ENCODE measurements at places on chromosomes 12 and 14.

DNA sequence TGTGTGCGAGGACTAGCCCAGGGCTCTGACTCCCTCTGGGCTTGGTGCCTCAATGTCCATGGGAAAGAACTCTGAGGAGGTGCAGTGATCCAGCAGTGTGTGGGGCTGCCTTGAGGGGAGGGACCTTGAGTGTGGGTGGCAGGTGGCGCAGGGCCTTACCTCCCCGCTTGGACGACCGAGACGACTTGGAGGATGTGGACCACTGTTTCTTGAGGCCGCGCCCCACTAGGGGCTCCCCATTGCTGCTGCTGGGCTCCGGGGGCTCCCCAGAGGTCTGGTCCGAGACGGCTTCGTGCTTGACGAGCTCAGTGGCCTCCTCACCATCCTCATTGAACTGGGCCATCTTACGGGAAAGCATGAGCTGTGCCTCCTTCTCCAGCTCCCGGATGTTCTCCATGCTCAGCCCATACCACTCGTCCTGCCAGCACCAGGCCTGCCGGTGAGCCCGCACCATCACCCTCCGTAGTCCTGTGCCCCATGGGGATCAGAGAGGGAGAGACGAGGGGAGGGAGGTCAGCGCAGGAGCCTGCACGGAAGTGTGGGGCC, 24.7 kb downstream of the ARL6IP4 start:
- DNase-seq: no peak

DNA sequence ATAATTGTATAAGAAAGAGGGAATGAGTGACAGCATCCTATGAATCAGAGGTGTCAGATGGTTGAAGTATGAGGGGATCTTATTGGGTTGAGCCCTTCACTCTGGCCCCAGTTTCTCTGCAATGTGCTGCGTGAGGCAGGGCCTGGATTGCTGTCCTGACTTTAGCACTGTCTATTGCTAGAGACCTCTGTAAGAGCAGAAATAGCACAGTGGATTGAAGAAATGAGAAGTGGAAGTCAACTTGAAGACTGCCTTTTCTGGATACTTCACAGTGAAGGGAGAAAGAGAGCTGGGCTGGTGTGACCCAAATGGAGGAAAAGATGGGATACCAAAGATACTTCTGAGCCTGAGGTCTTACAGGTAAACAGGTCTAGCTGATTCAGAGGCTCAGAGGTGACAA, 5.8 kb downstream of the ASCL4 start:
- DNase-seq: no peak

- DNase-seq: no peak
Measured at GRCh38 chr14:61080591-61081010, 99.6 kb downstream of the SLC38A6 start.

DNA sequence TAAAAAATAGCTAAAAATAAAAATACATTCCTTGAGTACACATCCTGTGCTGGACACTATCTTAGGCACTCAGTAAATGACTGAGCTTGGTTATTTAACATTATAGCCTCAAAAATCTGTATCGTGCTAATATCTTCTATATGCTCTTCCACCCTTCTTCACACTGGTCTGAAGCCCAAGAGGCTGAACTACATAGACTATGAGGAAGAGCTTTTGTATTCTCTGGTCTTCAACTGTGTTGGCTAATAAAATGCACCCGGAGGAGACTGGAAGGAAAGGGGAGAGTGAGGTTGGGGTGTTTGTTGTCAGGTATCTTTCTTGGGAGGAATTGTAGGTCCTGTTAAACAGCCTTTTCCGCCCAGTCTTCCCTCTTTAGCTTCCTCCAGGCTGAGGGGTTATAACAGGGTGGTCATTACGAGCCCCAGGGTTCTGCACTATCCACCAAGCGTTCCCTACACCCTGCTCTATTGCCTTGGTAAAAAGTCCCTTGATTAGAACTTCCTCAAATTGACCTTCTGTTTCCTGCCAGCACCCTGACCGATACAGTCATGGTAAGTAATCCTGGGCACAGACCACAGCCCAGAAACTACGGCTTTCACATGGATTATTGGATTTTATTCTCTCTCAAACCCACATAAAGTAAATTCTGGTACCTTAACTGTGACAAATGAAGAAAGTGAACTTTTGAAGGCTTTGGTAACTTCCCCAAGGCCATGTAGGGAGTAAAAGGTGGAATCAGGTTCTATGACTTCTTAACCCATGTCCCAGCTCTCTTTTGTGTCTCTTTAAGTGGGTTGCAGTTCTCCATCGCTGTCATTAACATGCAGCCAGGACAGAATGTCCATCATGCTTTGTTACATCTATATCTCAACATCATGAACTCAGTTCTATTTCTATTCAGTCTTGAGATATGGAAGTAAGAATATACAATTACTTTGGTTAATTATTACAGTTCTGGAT, 71.3 kb downstream of the PTHLH start:
- DNase-seq: no peak

- no peak for DNase-seq
Measured at GRCh38 chr12:103924761-103925641, 5.2 kb upstream of the HSP90B1 start.

GRCh38 chr14:51454351-51454750, 197.4 kb upstream of the FRMD6 start:
- no peak for DNase-seq

DNA sequence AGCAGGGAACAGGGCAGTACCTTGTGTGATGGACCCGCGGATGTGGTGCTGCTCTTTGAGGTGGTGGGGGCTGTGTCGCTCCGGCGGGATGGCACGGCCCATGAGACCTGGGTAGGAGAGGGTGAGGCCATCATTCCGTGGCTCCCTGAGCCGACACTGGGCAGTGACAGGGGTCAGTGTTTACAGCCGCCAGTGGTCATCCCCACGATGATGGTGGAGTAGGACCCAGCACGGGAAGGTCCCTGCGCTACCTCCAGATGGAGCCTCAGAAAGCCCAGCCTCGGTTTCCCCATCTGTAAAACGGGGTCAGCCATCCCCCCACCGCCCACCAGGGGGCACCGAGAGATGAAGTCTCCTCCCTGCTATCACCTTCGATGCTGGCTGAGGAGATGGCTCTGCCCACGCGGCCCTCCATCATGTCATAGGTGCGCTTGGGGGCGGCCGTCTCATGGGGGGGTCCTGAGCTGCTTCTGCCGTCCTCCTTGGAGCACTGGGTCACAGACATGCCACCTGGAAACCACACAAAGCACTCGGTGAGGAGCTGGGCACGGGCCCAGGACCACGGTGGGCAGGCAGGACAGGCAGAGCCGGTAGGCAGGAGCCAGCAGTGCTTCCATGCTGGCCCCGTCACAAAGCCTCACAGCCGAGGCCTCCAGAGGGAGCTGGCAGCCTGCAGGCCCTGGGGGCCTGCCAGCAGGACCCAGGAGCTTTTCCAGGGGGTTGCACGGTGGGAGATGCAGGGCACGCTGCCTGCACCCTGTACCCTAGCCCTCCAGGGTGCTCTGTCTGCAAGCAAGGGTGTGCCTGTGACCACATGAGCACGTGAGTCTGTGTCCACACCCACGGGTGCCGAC, 53.1 kb downstream of the RFLNA start:
- DNase-seq: no peak

- no peak for DNase-seq
Measured at GRCh38 chr14:50410921-50411320, 14.2 kb upstream of the CDKL1 start.

GRCh38 chr14:65258391-65258790, 154.1 kb upstream of the FUT8 start:
- no peak for DNase-seq

GRCh38 chr14:41072776-41073175, 533.9 kb upstream of the LRFN5 start:
- no peak for DNase-seq

GRCh38 chr12:22271023-22271422, 63.5 kb downstream of the ST8SIA1 start:
- no peak for DNase-seq

- DNase-seq: no peak
Measured at GRCh38 chr12:122681814-122682213, 21.3 kb downstream of the HCAR2 start.

GRCh38 chr14:21069388-21070082, 569 bp upstream of the ARHGEF40 start:
- peak; percentile 93 for DNase-seq

GRCh38 chr12:128069359-128069997, 197.5 kb upstream of the TMEM132C start:
- DNase-seq: peak; percentile 51

- DNase-seq: no peak
Measured at GRCh38 chr12:77644915-77645605, 185.6 kb upstream of the NAV3 start.

DNA sequence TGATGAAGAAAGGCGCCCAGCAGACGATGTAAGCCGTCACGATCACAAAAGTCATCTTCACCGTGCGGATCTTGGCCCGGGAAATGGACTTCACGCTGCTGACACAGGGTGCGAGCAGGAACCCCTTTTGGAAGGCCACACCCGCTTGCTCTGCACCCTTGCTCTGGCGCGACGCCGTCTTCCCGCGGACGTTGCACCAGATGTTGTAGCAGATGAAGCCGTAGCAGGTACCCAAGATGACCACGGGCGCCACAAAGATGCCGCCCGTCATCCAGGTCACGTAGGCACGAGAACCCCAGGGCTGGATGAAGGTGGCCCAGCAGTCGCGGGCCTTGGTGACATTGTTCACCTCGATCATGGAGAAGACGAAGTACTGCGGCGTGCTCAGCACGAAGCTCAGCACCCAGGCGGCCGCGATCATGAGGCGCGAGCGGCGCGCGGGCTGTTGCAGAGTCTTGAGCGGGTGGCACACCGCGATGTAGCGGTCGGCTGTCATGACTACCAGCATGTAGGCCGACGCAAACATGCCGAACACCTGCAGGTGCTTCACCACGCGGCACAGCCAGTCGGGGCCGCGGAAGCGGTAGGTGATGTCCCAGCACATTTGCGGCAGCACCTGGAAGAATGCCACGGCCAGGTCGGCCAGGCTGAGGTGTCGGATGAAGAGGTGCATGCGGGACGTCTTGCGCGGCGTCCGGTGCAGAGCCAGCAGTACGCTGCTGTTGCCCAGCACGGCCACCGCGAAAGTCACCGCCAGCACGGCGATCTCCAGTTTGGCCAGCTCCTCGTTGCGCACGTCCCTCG, 890 bp downstream of the AVPR1A start:
- peak; percentile 86 for DNase-seq

DNA sequence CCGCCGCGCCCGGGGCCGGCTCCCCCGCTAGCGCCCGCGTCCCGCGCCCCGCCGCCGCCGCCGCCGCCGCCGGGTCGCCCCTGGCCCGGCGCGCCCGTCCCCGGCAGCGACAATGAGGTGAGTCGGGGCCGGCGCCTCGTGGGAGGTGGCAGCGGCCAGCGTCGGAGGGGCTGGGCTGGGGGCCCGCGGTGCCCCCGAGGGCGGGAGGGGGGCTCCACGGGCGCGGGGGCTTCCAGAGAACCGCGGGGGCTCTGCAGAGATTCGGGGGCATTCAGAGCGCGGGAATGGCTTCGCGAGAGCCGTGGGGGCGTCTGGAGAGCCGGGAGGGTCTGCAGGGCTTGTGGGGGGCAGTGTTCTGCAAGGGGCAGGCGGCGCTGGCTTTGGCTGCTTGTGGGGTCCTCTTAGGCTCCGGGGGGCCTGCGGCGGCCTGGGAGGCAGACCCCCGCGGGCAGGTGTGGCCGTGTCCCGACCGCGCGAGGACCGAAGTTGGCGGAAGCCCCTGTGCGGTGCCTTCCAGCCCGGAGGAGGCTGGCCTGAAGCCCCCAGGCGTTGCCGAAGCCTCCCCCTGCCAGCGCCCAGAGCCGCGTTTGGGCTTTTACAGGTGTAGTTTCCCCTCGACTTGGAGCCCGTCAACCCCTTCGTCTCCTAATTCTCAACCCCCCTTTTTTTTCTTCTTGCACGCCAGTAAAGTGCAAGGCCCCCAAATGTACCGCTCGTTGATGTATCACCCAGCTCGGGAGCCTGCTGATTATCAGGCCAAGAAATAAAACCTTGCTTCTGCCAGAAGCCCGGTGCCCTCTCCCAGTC, 93.1 kb upstream of the EVL start:
- peak; percentile 79 for DNase-seq

- DNase-seq: no peak
Measured at GRCh38 chr12:29673346-29673745, 110.4 kb downstream of the TMTC1 start.

DNA sequence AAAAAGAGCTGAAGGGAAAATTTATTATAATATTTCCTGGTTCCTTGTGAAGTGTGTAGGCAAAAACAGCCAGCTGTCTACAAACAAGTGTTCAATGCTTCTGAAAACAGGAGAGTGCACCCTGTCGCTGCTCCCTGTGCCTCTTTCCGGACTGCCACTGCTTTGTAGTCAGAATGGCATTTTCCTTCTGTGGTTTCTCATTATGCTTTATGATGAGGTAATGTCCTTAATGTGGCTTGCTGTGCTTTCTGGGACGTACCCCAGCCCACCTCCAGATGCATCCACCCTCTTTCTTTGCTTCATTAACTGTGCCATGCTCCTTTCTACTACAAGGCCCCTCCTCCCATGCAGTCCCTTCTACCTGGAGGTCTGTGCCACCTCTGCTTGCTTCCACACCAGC, 148.1 kb downstream of the SYT1 start:
- DNase-seq: no peak

DNA sequence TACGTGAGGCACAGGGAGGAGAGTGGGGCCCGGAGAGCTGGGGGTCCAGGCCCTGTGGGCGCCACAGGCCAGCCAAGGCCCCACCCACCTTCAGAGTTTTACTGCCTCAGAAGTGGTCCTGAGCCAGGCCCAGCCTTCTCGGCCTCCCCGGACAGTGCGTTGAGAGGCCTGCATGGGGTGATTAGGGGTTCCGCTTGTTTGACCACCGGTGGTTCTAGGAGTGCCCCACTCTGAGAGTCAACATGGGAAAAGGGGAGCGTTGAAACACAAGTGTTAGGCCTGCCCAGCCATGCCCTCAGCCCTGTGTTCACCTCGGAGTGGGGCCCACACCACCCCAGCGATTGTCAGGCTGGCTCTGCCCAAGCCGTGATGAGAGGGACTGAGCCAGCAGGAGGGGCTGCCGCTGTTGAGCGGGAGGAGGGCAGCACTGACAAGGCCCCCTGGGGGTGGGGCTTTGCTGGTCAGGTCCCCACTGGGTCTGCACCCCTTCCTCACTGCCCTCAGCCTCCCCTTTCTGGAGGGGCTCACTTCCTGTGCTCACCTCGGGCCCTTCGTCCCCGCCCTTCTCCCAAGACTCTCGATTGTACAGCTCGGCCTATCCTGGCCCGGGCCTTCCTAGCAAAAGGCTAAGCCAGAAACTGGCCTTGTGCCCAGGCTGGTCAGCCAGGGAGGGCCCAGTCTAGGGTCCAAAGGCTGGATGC, 4.8 kb downstream of the CKB start:
- peak; percentile 80 for DNase-seq

DNA sequence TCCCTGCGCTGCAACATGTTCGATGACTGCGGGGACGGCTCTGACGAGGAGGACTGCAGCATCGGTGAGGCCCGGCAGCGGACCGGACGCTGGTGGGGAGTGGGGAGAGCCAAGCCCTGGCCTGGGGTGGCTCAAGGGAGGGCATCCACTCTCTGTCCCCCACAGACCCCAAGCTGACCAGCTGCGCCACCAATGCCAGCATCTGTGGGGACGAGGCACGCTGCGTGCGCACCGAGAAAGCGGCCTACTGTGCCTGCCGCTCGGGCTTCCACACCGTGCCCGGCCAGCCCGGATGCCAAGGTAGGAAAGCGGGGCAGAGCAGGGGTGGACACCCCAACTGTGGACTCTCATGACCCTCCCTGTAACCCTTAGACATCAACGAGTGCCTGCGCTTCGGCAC, 11.4 kb upstream of the NXPH4 start:
- no peak for DNase-seq
